ENCODE measurements at places on chromosomes 13 and 19.
A peak's percentile ranks its signal among the peaks of the same experiment; 100 is the strongest.

GRCh38 chr13:110340812-110341444 is 33.8 kb downstream of the COL4A2 start:
- no peak for DNase-seq

- peak; percentile 0 for DNase-seq
Measured at GRCh38 chr19:52007451-52007805, 583 bp downstream of the ZNF615 start.

DNA sequence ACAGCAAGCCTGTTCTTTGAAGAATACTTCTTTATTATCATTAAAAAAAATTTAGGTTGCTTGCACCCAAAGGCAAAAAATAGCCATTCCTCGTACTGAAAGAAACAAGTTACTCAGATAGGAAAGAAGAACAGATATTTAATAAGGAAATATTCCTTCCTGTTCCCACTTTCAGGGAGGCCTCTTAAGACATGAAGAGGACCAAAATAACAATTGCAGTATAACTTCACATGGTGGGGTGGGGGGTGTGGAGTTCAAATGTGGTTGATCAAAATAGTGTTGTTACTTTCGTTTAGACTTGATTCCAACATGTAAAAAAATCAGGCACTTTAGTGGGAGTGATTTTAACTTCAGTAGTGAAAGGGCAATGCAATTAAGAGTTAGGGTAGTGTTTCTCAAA is 3.6 kb downstream of the RGCC start:
- no peak for DNase-seq

DNA sequence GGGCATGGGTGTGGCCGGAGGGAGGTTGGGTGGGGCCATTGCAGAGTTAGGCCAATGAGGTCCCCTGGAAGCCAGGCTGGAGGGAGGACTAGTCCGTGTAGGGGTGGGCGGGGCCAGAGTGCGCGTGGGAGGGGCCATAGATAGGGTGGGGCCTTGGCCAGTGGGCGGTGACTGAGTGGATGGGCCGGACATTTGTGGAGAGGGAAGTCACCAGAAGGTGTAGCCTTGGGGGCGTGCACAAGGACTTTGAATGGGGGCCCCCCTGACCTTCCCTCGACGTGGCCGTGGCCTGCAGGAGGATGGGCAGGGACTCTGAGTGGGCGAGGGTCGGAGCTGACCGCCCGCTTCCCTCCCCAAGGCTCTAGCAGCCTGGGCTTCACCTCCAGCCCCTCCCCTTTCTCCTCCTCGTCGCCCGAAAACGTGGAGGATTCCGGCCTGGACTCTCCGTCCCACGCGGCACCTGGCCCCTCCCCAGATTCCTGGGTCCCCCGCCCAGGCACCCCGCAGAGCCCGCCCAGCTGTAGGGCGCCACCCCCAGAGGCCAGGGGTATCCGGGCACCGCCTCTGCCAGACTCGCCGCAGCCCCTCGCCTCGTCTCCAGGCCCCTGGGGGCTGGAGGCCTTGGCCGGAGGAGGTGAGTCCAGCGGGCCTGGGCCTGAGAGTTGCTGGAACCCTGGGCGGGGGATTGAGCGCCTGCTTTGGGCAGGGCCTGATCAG is 16.5 kb upstream of the B3GNT3 start:
- no peak for DNase-seq

DNA sequence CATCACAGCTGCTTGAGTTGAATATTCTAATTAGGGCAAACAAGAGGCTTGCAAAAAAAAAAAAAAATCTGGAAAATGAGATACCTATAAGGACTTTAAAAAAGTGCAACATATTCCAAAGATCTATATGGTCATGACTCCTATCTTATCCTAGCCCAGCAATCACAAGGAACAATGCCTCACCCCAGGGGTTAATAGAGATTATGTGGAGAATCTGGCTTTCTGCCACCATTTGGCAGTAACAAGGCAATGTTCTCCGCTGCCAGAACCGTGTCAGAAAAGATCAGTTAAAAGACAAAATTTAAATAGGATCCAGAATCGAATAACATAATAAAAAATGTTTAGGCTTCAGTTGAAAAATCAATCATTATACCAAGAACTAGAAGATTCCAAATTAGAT is 1643.2 kb upstream of the PRR20A start:
- DNase-seq: no peak

GRCh38 chr13:40059540-40060232 is 404.2 kb downstream of the COG6 start:
- DNase-seq: no peak
